ENCODE measurements at places on chromosomes 7 and 10. TPM values are rescaled to one million over a fixed set of nuclear protein-coding genes. Genes with fewer than 3 reads are reported as not detected.

DNA sequence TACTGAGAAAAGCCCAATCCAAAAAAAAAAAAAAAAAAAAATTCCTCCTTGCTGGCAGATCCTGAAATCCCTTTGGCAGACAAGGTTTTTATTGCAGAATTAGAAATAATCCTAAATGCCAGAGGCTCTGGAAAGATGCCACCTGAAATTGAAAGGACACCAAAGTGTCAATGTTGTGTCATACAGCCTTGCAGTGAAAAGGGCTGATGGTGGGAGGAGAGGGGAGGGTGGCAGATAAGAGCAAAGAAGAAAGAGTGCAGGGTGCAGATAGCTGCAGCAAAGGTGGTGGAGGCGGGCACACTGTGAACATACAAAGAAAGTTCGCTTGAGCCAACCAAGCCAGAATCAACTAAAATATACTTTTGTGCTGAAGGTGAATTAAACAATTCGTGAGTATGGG lies 8.2 kb upstream of the OPTN start:
- DNase-seq, result no peak

DNA sequence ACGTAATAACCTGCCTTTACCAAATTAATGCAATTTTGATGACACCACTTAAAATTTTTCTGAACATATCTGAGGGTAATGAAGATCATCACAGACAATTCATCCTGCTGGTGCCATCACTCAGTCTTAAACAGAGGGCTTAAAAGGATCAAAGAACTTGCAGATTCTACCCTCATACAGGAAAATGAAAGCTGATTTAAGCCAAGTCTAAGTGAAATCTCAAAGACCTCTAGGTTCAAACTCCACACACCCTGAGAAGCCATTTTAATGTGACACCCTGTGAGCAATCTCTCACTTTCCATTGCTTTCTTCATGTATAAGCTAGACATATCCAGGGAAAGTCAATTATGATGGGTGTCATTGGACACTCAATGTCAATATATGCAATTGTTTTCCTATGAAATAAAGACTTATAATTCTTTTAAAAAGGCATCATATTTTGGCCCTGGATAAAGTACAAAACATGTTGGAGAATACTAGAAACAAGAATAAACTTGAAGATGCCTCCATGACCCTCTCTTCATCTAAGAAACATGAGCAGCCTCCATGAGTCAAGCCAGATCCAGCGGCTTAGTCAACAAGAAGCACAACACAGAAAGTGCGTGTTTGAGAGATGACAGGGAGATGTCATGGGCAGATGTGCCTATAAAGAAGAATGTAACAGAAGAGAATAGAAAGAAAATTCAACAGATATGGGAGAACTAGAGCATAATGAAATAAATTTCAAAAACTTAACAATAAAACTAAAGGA lies 291.9 kb downstream of the PARD3 start:
- no peak for DNase-seq

DNA sequence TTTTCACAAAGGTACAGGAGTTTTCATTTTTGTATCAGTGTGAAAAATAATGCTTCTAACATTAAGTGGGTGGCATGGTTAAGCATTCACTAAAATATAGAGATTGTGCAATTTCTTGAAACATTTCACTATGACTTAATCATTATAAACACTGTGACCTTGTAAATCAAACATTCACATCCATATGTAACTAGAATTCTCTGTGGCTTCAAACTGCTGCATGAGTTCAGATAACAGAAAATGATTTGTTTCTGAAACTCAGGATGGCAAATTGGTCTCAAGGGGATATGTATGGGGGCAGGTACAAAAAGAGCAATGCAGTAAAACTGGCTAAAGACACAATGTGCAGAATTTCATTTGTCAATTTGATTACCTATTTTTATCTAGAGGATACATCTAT lies 3.8 kb downstream of the FAM133B start:
- no peak for DNase-seq

DNA sequence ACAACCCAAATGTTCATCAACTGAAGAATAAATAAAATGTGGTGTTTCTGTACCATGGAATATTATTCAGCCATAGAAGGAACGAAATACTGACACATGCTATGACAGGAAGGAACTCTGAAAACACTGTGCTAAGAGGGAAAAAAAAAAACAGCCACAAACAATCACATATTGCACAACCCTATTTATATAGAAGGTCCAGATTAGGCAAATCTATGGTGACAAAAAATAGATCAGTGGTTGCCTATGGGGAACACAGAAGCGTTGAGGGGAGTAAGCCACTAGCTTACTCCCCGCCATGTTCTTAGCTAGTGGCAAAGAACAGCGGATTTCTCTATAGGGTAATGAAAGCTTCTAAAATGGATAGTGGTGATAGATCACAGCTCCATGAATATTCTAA lies 198.4 kb downstream of the TPST1 start:
- no peak for DNase-seq

DNA sequence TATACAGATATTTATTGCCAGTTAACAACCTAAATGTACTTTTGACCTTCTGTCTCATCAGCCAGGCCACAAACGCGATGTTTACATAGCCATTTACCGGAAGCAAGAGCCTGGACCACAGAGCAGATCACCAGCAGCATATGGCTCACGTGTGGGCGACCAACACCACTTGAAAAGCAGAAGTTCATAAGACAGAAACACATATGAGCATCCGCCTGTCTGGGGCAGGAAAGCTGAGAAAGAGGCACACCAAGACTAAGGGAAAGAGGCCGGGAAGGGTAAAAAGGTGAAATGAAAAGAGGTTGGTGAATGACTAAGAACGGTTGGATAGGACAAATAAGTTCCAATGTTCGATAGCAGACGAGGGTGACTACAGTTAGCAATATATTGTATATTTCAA lies 1.3 kb downstream of the ABCB1 start:
- no peak for DNase-seq

DNA sequence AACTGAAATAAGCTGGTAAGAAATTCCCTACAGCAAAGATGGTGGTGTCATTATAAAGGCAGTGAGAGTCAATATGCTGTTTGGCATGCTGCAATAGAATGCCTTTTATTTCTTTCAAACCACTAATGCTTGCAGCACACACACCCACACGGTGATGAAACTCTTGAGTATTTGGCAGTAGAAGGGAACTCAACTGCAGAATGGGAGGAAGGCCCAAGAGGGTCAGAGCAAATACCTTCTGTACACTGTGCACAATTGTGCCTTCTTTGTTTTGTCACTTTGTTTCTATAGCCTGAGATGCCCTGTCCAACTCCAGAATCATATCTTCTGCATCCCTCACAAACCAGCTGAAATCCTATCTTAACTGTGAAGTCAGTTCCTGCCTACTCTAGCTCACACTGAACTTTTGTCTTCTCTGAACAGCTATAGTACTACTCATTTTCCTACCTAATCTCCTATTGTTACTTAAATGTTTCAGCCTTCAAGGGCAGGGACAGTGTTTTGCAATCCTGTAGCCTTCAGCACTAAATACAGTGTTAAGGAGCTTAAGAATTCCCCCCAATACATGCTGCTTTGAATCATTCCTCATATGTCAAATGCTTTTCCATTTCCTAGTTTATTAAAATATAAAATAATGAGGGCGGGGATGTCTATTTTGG lies 22.2 kb downstream of the MMS19 start:
- DNase-seq, result no peak

GRCh38 chr7:15972862-15973275 lies 286.4 kb upstream of the MEOX2 start:
- DNase-seq, result no peak

DNA sequence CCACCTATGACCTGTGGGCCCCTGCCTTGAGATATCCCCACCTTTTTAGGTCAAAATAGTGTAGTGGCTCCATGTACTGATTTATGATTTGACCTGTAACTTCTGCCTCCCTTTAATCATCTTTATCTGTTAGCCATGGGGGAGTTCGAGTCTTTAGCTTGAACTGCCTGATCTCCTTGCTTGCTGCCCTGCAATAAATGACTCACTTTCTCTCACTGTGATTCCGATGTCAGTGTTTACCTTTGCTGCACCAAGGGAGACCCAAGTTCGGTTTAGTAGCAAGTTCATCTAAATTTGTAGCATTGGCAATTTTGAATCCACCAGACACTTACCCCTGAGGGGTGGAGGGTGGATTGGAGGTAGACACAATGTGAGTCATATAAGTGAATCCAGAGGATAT lies 814.6 kb upstream of the AUTS2 start:
- no peak for DNase-seq

DNA sequence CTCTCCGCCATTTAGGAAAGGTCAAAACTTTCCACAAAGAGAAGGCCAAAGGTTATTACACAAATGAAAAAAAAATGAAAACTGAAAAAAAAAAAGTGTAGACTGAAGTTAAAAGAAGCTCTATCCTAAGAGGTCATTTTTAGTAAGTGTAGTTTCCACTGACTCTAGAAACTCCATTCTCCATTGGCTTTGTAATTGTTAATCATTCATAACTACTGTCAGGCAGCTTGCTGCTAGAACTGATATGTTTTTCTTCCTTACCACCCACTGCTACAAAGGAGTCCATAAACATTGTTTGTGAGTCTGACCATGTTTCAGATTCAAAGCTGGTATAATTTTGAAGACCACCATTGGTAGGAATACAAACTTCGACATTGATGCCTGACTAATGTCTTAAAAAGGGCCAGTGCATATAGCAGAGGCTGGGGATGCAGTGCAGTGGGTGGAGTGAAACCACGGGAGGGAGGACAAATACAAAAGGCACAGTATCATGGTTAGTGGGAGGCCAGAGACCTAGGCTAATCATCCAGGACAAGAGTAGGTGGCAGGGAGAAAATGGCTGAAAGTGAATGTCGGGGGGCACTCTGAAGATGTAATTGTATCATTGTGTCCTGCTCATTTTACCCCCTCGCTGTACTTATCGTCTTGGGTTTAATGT lies 16.9 kb upstream of the DYNC1I1 start:
- no peak for DNase-seq

DNA sequence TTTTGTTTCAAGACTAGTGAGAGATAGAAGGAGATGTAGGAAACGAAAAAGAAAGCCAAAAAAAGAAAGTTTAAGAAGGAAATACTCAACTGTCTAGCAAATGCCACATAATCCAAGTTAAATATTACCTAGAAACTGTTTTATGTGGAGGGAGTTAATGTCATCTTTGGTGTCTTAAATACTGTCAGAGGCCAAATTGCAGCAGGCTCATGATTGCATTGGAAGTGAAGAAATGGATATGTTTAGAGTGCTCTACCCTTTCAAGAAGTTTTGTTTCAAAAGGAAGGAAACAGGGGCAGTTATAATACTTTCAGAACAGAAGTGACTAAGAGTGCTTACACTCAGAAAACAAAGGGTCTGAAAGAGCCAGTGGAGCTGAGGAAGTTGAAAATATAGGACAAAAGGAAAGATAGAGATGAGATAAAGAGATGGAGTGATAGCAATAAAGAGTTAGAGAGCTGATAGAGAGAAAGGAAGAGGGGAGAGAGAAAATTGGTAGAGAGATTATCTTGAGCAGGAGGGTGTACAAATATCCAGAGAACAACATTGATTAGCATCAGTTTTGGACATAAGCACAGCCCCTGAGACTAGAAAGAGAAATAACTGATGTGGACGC lies 28.0 kb upstream of the GNAI1 start:
- peak; percentile 13 for DNase-seq

GRCh38 chr7:116713918-116714317 lies 41.9 kb downstream of the MET start:
- no peak for DNase-seq

- DNase-seq, result no peak
Measured at GRCh38 chr7:20932785-20933527, 146.3 kb upstream of the SP8 start.

DNA sequence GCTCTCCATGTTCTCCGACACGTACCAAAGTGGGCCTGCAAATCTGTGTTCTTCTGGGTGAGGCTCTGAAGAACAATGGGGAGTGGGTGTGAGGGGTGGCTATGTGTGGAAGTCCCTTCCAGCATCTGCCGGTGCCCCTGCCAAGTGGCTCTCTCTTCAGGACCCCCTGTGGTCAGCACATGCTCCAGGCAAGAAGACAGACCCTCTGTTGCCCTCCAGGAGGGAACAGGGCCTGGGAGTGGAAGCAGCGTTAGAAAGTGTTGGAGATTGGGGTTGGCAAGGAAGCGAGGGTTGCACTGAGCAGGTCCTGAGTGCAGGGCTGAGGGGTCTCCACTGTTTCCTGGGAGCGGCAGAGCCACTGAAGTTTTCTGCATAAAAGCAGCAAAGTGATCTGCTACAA lies 60.5 kb downstream of the EMX2 start:
- no peak for DNase-seq

- DNase-seq, result no peak
Measured at GRCh38 chr7:132436121-132436520, 140.1 kb downstream of the PLXNA4 start.

DNA sequence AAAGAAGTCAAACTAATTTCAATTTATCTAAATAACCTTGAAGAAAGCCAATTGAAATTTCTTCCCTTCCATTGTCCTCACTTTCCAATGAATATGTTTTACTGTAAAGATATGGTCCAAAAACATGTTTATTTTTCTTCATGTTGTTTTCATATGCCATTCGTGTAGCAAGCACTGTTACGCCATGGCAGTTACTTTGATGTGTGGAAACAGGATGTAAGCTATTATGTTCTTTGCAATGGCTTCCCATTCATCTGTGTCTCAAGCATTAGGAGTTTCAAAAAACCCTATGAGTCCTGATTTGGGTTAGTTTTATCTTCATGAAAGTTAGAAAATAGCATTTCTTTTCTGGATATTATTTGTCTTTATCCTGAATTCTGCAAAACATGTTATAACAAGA lies 31.0 kb downstream of the GPR141 start:
- no peak for DNase-seq

GRCh38 chr10:93417266-93417665 lies 64.9 kb downstream of the MYOF start:
- no peak for DNase-seq

GRCh38 chr10:454860-455259 lies 234.6 kb downstream of the DIP2C start:
- DNase-seq, result no peak

- DNase-seq, result no peak
Measured at GRCh38 chr7:14630048-14630447, 272.5 kb downstream of the DGKB start.

DNA sequence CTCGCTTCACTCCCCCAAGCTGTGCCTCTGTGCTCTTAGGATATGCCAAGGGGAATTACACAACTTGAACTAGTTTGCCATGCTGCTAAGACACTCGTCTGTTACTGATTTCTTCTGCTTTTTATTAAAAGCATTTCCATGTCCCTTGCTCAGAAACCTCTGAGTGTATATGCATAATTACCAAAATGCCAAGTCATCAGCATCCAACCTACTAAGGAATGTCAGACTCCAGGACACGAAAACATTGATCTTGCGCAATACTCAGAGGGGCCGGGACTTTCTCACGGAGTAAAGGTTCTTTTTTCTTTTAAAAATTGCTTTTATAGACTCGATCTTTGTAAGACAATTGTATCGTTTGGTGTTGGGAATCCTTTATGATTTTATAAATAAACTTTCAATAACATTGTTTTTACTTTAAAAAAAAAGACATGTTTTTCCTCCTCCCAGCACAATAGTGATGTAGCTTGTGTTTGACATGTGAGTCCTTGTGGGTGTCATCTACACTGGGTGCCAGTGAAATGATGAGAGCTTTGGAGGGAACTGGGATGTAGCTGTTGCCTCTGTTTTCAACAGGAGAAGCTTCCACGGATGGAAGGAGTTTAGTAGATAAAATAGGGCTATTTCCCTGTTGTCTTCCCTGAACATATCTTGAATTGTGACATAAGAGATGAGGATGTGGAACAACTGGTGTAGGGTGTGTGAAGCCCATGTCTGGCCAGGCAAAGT lies 43.6 kb downstream of the CNNM1 start:
- no peak for DNase-seq

GRCh38 chr10:108894402-108895301 lies 1028.7 kb downstream of the XPNPEP1 start:
- no peak for DNase-seq

MRM2 gene
- total RNA-seq, result 46.6 TPM

CDK14 gene
- total RNA-seq, result 0.61 TPM

PDE1C gene
- not detected for total RNA-seq

ST7 gene
- 19.4 TPM for total RNA-seq

HTRA1 gene
- not detected for total RNA-seq

Measured in HT-29 (cell line).